ENCODE measurements at places on chromosomes 7 and 10.

DNA sequence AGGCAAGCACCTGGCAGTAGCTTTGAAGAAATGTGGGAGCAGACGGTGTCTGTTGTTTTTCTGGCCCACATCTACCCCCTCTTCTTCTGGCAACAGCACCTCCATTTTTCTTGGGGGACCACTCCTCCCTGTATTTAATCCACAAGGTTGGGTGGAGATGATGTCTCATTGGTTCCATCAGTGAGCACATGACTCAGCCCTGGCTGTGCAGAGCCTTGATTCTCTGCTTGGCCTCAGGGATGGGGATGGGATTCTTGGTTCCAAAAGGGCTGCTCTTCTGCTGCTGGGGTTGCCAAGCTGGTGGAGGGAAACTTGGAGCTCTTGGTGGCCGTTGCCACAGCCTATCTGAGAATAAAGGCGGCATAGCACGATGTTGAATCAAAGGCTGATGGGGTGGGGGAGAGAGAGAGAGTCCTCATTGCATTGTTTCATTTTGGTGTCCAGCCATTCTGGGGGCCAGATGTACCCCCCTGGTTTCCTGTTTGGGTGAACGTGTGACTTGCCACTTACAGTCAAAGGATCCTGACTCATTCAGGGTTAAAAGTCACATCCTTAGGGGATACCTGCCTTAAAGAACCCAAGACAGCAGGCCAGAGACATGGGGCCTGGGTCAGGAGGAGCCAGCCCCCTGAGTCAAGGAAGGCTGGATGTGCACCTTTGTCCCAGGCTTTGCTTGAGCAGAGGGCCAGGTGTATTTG lies 25.9 kb downstream of the GRK5 start:
- DNase-seq = no peak

DNA sequence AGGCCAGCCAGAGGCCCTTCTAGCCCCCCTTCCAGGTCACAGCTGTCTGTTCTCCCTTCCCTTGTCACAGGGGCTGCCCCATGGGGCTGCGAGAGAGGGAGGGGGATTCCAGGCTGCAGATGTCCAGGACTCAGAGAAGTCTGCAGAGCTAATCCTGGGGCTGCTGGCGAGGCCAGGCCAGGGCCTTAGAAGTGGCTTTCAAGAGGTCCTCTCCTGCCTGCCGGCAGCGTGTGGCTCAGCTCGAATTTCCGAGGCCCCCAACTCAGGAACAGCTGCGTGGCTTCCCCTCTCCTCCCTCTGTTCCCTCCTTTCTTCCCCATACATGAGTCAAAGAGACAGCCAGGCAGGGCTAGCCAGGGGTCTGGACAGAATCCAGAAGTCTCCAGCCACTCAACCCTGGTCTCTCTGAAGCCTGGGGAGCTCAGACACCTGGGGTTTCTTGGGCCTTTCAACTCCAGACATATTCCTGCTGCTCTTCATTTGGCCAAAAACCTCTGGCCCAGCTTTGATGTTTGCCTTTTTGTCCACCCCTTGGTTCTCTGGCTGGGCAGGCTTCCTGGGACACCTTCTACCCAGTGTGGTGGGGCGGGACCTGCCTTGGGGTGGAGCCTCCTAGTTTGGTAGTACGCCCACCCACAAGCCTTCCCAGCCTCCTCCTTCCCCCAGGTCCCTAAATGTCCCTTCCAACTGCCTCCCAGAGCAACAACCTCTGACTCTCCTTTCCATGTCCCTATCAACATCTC lies 21.8 kb upstream of the EIF5AL1 start:
- peak; percentile 77 for DNase-seq

GRCh38 chr10:133230387-133231195 lies 574 bp downstream of the UTF1 start:
- DNase-seq = no peak

GRCh38 chr10:1094112-1095057 lies 38.2 kb downstream of the WDR37 start:
- DNase-seq = no peak

- no peak for DNase-seq
These were observed 152.5 kb upstream of the YAE1 start for GRCh38 chr7:39413636-39414223.

DNA sequence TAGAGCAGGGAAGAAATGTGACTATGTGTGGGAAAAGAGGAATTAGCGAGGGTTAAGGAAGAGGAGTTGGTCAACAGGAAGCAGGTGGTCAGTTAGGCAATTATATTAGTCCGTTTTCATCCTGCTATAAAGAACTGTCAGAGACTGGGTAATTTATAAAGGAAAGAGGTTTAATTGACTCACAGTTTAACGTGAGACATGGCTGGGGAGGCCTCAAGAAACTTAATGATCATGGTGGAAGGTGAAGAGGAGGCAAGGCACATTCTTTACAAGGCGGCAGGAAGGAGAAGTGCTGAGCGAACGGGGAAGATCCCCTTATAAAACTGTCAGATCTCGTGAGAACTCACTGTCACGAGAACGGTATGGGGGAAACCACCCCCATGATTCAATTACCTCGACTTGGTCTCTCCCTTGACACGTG lies 35.0 kb downstream of the RAMP3 start:
- DNase-seq = no peak

GRCh38 chr7:57198801-57199200 lies 66.6 kb upstream of the ZNF479 start:
- no peak for DNase-seq

DNA sequence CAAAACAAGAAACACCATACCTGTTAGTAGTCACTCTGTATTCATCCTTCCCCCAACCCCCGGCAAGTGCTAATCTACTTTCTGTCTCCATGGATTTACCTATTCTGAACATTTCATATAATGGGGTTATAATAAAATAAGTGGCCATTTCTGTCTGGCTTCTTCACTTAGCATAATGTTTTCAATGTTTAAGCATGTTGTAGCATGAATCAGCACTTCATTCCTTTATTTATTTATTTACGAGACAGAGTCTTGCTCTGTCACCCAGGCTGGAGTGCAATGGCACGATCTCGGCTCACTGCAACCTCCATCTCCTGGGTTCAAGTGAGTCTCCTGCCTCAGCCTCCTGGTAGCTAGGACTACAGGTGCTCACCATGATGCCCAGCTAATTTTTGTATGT lies 69.2 kb downstream of the HIP1 start:
- DNase-seq = no peak

DNA sequence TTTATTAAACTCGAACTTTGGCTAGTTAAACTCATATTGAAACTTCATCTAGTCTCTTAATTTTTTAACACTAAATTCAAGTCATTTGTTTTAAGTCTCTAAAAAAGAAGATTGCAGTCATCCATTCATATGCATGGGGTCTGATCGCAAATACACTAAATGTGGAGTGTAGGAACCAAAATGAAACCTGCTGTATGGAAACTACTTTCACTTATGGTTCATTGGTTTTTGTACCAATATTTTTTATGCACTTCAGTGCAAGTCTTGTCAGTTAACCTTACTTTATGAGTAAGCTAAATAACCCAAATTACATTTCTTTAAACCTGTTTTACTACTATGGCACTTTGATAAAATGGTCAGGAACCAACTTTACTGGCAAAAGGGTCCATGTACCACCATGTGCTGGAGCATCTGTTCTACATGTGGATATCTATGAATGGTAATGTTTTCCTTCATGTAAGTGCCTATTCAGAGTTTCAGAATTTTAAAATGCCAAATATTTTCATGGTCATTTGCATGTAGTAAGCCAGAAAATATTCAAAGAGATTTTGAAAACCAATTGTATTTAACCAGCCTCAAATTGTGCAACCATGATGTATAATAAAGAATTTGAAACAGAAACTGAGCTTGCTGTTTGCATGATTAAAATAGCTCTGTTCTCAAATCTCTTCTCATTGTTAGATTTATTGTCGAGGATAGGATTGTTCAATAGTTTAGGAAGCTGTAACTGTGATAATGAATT lies 7.6 kb upstream of the SUPV3L1 start:
- no peak for DNase-seq

DNA sequence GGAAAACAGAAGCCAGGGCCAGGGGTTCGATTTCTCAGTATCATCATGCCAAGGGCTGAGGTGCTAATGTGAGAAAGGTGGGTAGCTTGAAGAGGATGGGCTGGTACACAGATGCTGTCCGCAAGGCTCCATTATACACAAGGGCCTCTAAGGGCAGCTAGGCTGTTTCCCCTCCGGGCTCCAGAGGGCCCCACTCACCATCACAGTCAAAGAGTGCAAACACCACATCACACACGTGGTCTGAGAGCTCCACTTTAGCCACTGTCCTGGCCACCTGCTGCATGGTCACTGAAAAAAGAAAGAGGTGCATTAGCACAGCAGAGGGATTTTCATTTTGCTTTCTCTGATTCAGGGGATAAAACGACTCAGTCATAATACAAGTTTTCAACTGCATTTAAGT lies 20.9 kb upstream of the DNAJB12 start:
- peak; percentile 36 for DNase-seq

- no peak for DNase-seq
These were observed 282.2 kb downstream of the PHTF2 start for GRCh38 chr7:78080811-78081210.

DNA sequence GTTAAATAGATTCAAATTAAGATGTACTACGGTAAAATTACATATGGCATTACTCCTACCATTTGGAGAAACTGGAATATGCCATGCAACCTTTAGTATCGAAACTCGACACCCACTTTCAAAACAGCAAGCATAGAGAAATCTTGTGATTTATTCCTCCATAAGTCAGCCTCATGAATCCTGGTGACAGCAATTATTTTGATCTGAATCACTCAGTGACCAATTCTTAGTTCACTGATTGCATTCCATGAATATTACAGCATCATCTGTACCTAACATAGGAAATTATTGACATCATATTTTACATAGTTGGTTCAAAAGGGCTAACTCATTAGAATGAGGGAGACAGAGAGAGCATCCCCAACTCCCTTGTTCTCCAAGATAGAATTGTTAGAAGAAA lies 89.6 kb downstream of the CACNB2 start:
- DNase-seq = no peak

GRCh38 chr7:45892407-45893035 lies 4.2 kb downstream of the IGFBP1 start:
- DNase-seq = no peak

DNA sequence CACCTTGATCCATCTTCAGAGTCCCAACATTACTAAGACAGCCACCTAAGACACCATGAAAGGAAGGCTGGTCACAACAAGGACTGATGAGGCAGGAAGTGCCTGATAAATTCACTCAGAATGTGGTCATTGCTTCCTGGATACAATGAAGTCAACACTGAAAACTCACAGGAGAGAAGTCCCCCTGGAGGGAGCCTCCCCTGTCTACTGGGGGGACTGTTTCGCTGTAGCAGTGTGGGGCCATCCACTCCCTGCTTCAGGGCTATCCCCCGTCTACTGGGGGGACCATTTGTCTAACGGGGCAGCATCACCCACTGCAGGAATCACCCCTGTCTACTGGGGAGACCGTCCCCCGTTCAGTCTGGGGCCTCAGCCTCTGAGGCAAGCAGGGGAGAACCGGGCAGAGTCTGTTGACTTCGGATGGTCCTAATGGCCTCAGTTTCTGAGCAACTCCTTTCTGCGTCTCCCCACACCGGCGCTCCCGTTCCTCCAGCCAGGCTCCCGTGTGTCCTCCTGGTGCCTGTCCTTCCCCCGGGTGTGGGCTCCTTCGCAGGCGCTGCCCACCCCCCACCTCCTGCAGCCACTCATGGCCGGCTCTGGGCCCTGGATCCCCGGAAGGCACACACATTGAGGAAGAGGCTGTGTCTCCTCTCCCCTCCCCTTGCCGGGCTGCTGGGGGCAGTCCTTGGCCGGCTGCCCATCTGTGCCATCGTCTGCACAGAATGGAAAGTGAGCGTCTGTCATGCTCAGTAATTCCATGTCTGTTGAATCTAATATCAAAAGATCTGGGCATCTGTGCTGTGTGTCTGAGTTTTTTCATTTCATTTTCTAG lies 59.9 kb upstream of the DNAJB6 start:
- peak; percentile 82 for DNase-seq

GRCh38 chr7:137935884-137936508 lies 65.9 kb downstream of the CREB3L2 start:
- no peak for DNase-seq

- DNase-seq = no peak
These were observed 12.6 kb upstream of the NPFFR1 start for GRCh38 chr10:70296406-70296899.

GRCh38 chr7:13742811-13743210 lies 246.7 kb downstream of the ETV1 start:
- peak; percentile 52 for DNase-seq

DNA sequence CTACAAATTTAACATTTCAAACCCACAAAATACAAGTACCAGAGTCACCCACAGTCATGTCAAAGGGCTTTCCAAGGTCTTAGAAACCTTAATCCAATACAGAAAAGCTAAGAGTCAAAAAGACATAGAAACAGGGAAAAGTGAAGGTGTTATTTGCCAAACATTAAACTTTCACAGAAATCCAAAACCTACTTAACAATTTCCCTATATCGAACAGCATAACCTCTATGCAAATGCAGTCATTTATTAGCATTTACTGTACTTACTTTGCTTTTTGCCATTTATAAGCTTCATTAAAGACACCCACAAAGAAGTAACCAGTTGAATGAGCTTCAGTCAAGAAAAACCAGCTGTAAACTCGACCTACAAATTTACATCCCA lies 1.6 kb downstream of the PANK1 start:
- no peak for DNase-seq
